COR-L47 (cell line): ENCODE measurements at places on chromosomes 5 and 9.

- DNase-seq = no peak
Measured at GRCh38 chr9:114264806-114265550, 57.9 kb upstream of the ORM1 start.

- peak; percentile 46 for DNase-seq
Measured at GRCh38 chr9:77616191-77616590, 31.9 kb downstream of the GNA14 start.

GRCh38 chr5:11760934-11761603, 143.2 kb downstream of the CTNND2 start:
- no peak for DNase-seq

DNA sequence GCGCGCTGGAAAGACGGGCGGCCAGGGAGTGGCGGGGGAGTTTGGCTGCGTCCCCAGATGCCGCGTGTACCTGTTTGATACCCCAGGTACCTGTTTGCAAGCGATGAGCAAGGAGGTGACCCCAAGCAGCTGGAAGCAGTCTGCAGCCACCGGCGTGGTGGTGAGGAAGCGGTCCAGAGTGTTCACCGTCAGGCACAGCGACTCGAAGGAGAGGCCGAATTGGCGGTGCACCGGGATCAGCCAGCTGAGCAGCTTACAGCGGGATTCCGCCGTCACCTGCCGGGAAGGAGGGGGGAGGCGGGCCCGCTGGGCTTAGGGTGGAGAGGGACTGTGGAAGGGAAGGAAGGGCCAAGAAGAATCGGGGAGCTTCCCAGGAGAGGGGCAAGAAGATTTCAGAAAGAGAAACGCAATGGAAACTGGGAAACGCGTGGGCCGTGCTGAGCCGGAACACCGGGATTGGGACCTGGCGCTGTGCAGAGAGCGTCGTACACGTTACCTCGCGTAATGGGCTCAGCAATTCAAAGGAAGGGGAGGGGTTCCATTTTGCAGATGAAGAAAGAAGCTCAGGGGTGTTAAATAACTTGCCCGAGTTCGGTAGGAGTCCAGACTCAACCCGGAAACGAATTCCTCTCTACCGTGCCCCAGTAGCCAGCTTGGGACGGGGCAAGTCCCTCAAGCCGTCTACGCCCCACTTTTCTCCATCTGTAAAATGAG, 980 bp downstream of the CCNO start:
- peak; percentile 40 for DNase-seq

DNA sequence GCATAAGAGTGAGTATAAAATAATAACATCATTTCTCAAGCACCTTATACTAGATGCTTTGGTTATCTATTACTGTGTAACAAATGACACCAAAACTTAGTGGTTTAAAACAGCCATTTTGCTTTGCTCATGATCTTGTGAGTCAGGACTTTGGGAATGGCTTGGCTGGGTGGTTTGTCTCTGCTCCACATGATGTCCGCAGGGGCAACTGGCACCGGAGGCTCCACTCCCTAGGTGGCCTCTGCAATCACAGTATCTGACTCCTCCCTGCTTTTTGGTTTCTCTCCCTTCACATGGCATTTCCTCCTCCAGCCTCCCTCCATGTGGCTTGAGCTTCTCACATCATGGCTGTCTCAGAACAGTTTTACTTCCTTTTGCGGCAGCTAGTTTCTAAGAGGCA, 259.5 kb downstream of the GAS1 start:
- no peak for DNase-seq

- DNase-seq = peak; percentile 31
Measured at GRCh38 chr5:135216471-135217343, 182.3 kb downstream of the MACROH2A1 start.

GRCh38 chr5:40172721-40173120, 507.0 kb upstream of the PTGER4 start:
- no peak for DNase-seq

- no peak for DNase-seq
Measured at GRCh38 chr5:138273834-138274188, 610 bp downstream of the GFRA3 start.

- DNase-seq = no peak
Measured at GRCh38 chr5:151195622-151196021, 28.3 kb downstream of the CCDC69 start.

DNA sequence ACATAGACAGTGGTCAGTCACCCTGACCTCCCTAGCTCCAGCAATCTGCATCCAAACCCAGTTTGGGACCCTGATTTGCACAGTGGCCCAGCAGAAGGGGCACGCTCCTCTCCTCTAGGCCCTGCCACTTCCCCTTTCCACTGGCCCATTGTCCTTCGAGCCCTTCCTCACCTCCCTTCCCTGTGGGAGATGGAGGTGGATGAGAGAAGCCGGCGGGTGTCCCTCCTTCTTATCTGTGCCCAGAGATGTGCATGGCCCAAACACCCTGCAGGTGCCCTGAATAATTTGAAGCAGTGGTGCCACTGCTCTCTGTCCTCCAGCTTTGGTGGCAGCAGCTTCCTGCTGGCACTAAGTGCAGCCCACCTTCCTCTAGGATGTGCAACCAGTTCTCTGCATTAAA, 140.0 kb downstream of the BARX1 start:
- DNase-seq = no peak
